ENCODE measurements at places on chromosomes 16 and 17. TPM values are rescaled to one million over a fixed set of nuclear protein-coding genes. Genes with fewer than 3 reads are reported as not detected.

The NHERF2 gene
- total RNA-seq = 17.7 TPM

The CHST4 gene
- total RNA-seq = not detected

The CCT6B gene
- total RNA-seq = 1.2 TPM

The RBBP6 gene
- total RNA-seq = 20.5 TPM

The SLC13A2 gene
- total RNA-seq = not detected

The HDAC5 gene
- total RNA-seq = 66.2 TPM

The FAM171A2 gene
- 1.8 TPM for total RNA-seq

The GP2 gene
- total RNA-seq = not detected

The PLCD3 gene
- total RNA-seq = 23.0 TPM

The TAC4 gene
- total RNA-seq = not detected

The TBC1D28 gene
- total RNA-seq = not detected

The ACSM2A gene
- not detected for total RNA-seq

The KIF19 gene
- not detected for total RNA-seq

The SLC16A6 gene
- total RNA-seq = 10.6 TPM

The NOTUM gene
- under 0.01 TPM for total RNA-seq

The KRT9 gene
- total RNA-seq = not detected

The OR2C1 gene
- 0.25 TPM for total RNA-seq
